Smooth muscle cell of the coronary artery (primary cell): ENCODE measurements at places on chromosomes 16 and 17. TPM values are rescaled to one million over a fixed set of nuclear protein-coding genes. Genes with fewer than 3 reads are reported as not detected.

ARL5C gene
- total RNA-seq: not detected in 2 replicates

FSCN2 gene
- total RNA-seq: 1.1 and 3.2 TPM in 2 replicates

TRPV3 gene
- total RNA-seq: 0.23 and 1.8 TPM in 2 replicates

SULT1A3 gene
- 1.2 and 1.4 TPM in 2 replicates for total RNA-seq

C17orf78 gene
- not detected in 2 replicates for total RNA-seq
